SW480 (cell line): ENCODE measurements at places on chromosomes 12 and 14.
A peak's percentile ranks its signal among the peaks of the same experiment; 100 is the strongest.

- no peak for DNase-seq
Measured at GRCh38 chr14:61602003-61602732, 93.1 kb upstream of the HIF1A start.

- DNase-seq = no peak
Measured at GRCh38 chr12:132402831-132403416, 73.5 kb upstream of the GALNT9 start.

DNA sequence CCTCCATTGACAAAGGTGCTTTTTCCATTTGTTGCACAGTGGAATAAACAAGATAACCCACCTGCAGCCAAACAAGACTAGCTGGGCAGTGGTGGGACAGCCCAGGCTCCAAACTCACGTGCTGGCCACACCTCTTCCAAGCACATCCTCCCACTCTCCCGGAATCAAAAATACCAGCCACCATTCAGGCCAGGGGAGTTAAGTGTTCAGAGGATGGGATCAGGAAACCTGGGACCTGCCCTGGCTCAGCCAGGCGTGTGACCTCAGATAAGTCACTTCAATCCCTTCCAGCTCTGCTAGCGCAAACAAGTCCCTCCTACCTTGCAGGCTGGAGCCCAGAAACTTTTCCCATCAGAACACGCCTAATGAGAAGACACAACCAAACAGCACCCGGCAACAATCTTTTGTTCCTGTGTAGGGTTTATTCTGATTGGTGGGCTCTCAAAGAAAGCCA lies 43.3 kb downstream of the ACTN1 start:
- peak; percentile 38 for DNase-seq

- DNase-seq = no peak
Measured at GRCh38 chr12:103731539-103731938, 109.5 kb downstream of the NT5DC3 start.

DNA sequence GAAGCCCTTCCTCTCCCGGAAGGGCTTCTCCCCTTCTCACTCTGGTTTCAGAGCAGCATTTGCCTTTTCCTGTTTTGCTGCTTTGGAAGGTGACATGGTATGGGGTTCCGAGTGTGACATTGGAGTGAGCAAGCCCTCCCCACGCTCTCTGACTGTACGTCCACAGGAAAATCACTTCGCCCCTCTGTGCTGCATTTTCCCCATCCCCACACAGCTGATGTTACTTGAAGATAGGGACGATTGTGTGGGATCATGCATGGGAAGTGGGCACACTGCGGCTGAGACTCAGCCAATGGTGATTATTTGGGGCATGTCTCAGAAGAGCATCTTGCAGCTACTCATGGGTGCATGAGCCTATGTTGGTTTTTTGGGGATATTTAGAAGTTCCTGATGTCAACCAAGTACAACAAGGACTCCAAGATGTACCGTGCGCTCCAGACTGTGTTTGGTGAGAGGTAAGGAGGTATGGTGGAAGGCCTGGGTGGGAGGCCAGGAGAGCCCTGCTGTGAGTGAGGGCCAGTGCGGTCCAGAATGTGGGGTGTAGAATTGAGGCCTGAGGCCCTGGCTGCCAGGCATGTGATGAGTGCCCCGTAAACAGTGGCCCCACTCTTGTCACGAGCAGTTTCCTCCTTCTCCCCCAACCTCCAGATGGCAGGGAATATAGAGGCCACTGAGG lies 15.1 kb downstream of the CYP46A1 start:
- DNase-seq = no peak

DNA sequence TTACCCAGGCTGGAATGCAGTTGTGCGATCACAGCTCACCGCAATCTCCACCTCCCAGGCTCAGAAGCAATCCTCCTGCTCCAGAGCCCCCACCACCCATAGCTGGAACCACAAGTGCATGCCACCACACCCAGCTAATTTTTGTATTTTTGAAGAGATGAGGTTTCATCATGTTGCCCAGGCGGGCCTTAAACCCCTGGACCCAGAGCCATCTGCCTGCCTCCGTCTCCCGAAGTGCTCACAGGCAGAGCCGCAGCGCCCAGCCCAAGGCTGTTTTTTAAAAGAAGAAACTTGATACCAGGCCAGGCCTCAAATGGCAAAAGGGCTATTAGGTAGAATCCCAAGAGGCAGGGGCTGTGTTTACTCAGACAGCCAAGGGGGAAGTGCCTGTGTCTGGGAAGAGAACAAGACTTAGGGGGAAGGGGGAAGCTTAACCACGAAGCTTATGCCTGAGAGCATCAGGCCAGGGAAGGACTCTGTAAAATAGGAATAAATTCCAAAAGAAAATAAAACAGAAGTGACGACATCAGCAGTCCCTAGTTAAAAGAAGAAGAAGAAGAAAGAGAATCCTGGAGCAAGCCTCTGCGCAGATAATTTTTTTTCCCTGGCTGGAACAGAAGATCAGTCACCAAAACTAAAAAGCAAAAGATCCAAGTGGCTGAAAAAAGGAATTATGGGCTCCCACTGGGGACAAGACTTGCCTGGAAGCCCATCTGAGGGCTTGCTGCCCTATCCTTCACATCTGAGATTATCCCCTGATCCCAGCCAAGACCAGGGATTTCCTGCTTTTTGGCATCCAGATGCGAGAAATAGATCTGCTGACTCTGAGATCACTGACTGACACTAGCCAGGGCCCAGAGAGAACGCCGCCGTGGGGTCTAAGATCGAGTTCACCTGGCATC lies 170.5 kb downstream of the NDUFA12 start:
- no peak for DNase-seq

GRCh38 chr12:95385246-95386035 lies 88.5 kb upstream of the METAP2 start:
- no peak for DNase-seq

- DNase-seq = no peak
Measured at GRCh38 chr14:87617079-87617478, 375.9 kb downstream of the GALC start.

DNA sequence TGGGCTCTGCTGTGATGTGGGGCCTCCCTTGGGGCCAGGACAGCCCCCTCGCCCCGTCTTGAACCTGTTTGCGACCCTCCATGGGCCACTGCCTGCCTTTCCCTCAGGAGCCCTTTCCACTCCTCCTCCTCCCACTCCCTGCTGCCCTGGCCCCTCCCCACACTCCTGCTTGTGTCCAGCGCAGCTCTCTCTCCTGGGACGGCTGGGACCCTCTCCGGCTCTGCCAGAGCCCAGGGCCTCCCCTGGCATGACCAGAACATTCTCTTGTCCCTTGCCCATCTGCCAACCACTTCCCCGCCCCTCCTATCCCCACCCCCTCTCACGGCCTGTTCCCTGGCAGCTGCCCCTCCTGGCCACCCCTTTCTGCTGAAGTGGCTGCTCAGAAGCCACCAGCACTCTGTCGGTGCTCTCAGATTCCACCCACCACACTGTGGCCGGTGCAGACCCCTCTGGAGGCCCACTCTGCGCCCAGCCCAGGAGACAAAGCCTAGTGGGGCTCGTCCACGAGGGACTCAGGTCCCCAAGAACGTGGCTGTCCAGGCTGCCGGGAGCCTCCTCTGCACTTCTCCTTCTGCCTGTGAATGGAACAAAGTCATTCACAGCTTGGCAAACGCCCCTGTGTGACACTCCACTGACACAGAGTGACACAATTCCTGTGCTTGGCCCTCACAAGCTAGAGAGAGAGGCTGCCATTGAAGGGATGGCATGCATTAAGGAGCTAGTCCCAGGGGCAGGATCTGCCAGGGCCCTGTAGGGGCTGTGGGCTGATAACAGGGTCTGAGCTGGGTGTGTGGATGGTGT lies 1.4 kb downstream of the ASPG start:
- no peak for DNase-seq

DNA sequence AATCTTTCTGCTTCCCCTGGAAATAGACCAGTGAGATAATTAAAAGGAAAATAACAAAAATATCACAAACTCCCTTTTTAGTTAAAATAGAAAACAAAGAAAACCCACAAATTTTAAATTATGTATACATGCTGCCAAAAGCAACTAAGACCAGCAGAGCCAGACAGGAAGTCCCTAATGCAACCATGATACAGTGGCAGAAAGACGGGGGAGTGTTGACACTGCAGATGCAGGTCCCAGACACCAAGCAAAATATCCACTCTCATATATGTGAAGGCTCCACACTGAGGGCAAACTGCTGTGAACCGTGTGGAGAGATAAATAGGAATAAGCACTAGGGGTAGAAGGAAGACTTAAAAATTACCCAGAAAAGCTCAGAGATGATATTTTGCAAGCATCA lies 401.0 kb downstream of the BTG1 start:
- no peak for DNase-seq
